Pons (tissue), 1 donor: ENCODE measurements at places on chromosomes 12 and 14.
A peak's percentile ranks its signal among the peaks of the same experiment; 100 is the strongest.

GRCh38 chr14:34874386-34875030 lies 652 bp downstream of the BAZ1A start:
- DNase-seq: peak; percentile 40

GRCh38 chr12:111457577-111457976 lies 51.9 kb downstream of the SH2B3 start:
- DNase-seq: no peak

- DNase-seq: no peak
Measured at GRCh38 chr14:64685371-64686281, 18.6 kb upstream of the PLEKHG3 start.

DNA sequence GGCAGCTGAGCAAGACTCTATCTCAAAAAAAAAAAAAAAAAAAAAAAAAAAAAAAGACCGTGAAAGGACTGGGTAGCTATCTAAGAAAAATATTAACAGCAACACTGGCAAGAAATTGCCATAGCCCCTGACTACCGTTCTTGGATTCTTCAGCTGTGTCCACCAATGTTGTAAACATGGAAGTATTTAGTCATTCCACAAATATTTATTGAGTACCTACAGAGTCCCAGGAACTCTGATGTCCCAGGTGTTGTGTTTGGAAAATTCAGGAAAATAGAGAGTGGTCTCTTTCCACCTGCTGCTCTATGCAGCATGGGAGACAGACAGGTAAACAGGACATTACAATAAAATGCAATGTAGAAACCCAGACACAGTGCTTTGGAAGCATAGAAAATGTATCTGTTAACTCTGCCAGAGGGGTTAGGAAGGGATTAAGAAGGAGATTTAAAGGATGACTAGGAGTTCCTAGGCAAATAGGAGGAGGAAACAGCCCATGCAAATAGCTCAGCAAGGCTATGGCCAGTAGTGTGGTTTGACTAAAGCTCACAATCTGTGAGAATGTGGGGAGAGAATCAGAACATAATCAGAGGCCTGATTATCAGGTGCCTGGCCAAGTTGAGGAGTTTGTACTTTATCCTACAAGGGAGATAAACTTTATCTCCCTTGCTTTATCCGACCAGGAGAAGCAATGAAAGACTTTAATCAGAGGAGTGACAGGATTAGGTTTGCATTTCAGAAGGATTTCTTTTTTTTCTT lies 2.1 kb upstream of the DLST start:
- DNase-seq: no peak

DNA sequence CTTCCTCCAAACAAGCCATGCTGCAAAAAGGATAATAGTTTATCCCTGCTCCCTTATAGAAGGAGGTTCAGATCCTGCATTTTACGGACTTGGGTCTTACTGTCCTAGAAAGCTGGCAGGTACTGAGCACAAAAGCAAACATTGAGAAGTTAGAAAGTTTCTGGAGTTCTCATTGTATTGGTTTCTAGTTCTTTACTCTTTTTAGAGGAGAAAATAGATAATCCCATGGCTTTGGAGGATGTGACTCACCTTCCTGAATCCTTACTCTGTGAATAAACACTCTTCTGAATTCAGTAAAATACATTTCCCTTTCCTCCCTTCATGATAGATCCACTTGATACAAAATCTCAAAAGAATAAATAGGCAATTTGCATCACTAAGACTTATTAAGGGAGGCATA lies 188.9 kb downstream of the NPAS3 start:
- DNase-seq: no peak

DNA sequence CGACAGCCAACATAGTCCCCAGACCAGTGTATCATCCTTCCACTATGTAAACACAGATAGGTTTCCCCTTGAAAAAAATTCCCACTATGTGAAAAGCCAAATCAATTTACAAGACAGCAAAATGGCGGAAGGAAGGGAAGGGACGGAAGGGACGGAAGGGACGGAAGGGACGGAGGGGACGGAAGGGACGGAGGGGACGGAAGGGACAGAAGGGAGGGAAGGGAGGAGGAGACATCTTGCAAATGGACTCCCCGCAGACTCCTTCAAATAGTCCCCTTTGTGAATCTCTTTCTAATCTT lies 75.3 kb downstream of the NINJ2 start:
- DNase-seq: no peak

- DNase-seq: no peak
Measured at GRCh38 chr14:56310643-56311042, 192.4 kb downstream of the PELI2 start.

DNA sequence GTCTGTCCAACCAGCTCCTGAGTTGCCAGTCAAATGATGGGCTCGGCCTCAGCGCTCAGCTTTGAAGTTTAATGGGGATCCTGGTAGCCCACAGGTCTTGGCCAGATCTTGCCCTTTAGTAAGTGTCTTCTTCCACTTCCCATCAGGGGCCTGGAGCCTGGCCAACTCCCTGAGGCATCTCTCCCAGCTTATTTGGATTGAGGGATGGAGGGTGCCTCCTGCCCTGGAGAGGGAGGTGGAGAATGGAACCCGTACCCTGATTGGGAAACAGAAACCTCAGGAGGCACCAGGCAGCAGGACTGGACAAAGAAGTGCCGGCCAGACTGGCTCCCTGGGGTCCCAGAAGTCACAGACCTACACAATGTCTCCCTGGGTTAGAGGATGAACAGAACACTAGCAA lies 40.5 kb upstream of the LTBP2 start:
- DNase-seq: no peak

GRCh38 chr12:65994318-65994717 lies 136.2 kb downstream of the LLPH start:
- DNase-seq: no peak

GRCh38 chr14:61696753-61697318 lies 1.5 kb downstream of the HIF1A start:
- DNase-seq: peak; percentile 37

DNA sequence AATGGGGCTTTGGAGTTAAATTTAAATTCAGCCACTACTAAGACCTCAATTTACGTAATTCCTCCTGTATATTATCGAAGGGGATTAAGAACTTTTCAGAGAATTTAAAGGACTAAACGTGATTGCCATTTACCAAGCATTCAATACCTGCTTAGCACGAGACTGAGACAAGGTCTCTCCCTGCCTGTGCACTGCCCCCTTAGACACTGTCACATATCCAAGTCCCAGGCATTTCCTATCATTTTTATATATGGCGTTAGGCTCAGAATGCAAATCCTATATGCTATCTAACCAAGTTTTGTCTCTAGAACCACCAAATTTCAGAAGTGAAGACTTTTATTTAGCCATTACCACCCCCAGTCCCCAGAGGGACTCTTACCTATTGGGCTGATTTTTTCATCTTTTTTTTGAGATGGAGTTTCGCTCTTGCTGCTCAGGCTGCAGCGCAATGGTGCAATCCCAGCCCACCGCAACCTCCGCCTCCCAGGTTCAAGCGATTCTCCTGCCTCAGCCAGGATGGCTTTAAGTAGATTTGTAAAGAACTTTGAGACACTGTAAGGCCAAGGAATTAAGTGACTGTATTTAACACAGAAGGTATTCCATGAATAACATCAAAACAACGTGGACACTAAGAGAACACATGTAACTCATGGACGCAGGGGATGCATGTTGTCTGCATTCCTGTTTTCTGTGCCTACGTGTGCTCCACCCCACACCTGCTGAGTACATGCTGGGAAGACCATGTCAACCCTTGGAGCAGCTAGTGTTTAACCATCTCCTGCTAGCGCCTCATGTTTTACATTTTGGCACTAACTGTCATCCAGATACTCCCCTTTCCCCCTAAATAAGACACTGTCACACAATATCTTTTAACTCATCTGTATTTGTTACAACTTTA lies 6.4 kb downstream of the HSP90AA1 start:
- DNase-seq: peak; percentile 70

GRCh38 chr12:76944892-76945291 lies 66.1 kb upstream of the CSRP2 start:
- no peak for DNase-seq

DNA sequence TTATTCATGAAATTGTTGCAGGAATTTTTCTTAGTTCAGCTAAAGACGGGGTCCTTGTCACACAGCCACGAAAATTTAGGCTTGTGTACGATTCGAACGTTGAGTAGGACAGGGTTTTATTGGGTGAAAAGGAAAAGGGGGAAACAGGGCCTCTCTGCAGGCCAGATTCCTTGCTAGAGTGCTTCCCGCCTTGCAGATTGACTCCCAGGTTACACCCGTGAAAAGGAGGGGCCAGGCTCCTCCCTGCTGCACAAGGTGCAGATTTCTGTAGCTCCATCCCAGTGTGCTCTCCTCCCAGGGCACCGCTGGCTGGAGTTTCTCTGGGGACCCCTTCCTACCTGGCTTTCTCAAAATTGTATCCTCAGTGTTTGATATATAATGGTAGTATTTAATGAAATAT lies 221.5 kb downstream of the ERC1 start:
- no peak for DNase-seq

DNA sequence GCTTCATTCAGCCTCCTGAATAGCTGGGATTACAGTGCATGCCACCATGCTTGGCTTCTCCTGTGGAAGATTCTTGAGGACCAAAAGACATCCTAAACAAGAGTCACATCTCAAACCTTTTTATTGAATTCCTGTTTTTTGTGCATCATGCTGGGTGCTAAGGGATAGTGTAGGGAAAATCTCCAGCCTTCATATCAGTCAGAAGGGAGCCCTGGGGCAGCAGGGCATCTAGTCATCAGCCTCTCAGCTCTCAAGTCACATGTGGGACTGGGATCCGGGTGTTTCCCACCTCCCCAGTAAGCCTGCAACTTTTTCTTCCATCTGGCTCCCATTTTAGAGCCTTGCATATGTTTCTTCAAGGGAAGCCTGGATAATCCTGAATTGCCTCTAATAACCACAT lies 25.1 kb upstream of the OASL start:
- DNase-seq: no peak

- DNase-seq: no peak
Measured at GRCh38 chr14:27078191-27078590, 480.4 kb upstream of the NOVA1 start.

DNA sequence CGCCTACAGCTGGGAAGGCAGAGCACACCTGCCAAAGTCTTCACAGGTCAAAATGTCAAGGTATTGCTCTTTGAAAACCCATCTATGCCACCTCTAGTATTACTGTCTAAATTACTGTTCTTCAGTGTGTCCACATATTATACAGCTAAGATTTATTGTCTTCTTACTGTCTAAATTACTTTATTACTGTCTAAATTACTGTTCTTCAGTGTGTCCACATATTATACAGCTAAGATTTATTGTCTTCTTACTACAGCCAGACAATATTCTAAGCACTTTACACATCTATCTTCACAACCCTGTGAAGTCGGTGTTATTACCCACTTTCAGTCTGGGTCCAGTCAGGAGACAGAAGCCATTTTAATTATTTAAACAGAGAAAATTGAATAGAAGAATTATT lies 173.9 kb downstream of the MYRFL start:
- no peak for DNase-seq

DNA sequence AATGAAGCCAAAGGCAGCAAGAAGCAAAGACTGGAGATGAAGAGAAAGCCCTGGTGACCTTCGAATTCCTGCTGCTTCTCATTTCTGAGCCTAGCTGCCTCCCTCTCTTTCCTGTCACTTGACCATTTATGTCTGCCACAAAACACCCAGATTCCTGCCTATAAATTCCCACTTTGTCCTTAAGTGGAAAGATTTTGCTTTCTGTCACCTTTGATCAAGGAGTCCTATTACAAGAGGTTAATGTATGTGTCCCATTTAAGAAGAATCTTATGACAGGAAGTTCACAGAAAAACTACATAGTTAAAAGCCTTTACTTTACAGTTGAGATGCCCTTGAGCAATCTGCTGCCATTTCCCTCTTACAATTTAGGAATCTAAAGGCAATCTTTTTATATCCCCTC lies 155.7 kb downstream of the GALC start:
- DNase-seq: no peak

DNA sequence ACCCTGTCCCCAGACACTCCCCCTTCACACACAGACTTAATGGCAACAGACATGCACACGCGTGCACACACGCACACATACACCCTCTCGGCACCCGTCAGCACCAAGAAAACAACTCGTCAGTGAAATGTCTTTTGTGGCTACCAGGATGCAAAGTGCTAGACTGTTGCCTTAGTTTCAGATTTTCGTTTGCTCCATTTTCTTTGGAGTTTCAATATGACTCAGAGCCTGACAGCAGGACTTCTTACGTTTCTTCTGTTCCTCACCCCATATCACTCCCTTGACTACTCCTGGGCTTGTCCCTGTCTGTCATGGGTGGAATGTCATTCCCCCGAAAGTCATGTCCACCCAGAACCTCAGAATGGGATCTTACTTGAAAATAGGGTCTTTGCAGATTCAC lies 182.9 kb downstream of the GLT1D1 start:
- no peak for DNase-seq

DNA sequence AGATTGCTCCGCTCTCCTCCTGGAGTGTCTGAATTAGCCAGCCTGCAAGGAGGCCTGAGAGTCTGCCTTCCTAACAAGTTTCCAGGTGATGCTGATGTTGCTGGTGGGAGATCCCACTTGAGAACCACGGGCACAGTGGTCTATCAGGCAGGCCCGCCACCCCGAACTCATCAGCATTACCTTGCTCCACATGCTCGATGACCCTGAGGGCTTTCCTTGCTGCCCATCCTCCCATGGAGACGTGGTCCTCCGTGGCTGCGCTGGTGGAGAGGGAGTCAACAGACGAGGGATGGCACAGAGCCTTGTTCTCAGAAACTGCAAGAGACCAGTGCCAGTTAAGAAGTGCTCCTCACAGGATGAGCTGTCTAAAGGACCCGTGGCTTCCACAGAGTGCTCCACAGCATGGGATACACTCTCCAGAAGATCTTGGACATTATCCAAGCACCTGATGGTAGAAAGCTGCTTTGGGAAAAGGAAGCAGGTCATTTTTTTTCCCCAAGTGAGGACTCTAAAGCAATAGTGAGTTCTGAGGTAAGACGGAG lies 18.3 kb downstream of the HAL start:
- no peak for DNase-seq

DNA sequence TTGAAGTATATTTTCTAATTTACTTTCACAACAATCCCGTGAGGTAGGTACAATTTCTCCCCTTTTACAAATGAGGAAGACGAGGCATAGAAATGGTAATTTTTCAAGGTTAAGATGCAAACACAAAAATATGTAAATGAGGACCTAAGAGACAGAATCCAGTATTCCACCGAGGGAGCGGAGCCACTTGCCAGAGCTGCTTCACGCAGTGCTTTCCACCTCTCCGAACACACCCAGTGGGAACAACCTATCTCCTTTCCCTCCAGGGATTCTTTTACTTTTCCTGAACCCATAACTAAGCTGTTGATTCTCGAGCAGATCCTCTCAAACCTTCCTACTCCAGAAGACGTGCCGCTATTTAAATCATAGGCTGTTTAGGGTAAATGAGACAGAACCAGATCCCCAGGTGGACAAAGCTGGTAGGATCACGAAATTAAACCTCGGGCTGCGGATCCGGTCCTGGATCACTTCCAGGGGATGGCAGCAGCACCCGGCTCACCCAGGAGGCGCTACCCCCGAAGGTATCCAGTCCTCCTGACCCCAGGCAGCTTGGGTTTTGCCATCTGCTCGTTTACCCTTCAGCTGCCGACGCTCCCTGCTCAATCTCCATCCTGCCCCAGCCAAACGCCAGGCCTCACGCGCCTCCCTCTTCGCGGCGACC lies 1.5 kb downstream of the DDHD1 start:
- DNase-seq: peak; percentile 29

GRCh38 chr12:66252771-66253170 lies 49.5 kb upstream of the HELB start:
- no peak for DNase-seq
